CD8-positive, alpha-beta T cell (primary cell): ENCODE measurements at places on chromosomes 5 and 9.

DNA sequence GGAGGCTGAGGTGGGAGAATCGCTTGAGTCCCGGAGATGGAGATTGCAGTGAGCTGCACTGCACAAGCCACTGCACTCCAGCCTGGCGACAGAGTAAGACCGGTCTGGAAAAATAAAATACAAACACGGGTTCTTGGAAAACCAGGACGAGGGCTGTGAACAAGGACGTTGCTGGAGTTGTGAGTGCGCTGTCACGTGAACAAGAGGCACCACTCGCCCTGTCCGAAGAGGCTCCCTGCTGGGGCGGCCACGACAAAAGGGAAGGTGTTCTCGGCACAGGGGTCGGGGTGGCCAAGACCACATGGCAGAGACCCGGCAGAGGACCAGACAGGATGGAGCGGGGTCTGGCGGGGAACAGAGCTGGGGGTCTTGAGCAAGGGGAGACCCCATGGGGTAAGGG, 30.6 kb upstream of the UBAC1 start:
- DNase-seq = no peak

DNA sequence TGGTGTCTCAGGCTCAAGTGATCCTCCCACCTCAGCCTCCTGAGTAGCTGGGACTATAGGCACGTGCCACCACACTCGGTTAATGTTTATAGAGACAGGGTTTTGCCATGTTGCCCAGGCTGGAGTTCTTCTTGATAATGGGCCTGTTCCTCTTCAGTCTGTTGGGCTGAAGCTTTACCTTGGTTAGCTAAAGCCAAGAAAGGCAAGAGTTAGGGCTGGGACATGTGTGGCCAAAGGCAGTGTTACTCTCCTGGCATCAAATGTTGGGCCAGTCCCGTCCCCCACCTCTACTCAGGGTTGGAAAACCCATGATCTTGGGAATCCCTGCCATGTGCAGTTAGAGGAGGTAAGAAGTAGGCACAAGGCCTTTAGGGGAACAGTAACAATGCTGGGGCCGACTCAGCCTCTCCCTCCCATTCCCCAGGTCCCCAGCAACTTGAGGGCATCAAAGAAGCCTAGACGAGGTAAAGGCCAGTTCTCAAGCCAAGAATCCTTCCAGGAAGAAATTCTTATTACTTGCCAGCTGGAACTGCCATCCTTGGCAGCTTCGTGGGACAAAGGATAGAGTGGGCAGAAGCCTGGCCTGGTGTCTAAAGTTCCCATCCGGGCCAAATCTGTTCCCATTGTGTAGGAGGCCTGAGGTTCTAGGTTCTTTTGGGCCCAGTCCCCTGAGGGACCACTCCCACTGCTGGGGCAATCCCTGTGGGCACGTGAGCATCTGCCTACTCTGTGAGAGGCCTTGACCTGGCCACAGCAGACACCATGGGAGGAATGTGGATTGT, 4.5 kb downstream of the EGR1 start:
- no peak for DNase-seq

- DNase-seq = no peak
Observed at GRCh38 chr5:107277485-107278125, 393.1 kb downstream of the EFNA5 start.

- no peak for DNase-seq
Observed at GRCh38 chr5:158409507-158409906, 550.6 kb upstream of the CLINT1 start.

DNA sequence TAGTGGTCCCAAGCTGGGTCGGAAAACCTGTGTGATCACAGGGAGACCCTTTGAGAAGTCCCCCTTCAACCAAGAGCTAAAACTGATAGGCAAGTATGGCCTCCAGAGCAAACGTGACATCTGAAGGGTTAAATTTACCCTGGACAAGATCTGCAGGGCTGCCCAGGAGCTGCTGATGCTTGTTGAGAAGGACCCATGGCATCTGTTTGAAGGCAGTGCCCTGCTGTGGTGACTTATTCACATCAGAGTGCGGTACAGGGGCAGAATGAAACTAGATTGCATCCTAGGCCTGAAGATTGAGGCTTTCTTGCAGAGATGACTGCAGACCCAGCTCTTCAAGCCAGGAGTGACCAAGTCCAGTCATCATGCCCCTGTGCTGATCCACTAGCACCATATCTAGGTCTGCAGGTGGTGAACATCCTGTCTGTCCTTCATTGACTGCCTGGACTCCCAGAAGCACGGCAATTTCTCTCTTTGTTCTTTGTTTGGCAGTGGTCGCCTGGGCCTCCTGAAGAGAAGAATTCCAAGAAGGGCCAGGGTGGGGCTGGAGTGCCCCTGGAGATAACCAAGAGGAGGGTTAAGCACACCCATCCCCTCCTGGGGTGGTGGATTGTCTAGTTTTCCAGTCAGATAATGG, 25.7 kb upstream of the CHD1 start:
- DNase-seq = no peak

DNA sequence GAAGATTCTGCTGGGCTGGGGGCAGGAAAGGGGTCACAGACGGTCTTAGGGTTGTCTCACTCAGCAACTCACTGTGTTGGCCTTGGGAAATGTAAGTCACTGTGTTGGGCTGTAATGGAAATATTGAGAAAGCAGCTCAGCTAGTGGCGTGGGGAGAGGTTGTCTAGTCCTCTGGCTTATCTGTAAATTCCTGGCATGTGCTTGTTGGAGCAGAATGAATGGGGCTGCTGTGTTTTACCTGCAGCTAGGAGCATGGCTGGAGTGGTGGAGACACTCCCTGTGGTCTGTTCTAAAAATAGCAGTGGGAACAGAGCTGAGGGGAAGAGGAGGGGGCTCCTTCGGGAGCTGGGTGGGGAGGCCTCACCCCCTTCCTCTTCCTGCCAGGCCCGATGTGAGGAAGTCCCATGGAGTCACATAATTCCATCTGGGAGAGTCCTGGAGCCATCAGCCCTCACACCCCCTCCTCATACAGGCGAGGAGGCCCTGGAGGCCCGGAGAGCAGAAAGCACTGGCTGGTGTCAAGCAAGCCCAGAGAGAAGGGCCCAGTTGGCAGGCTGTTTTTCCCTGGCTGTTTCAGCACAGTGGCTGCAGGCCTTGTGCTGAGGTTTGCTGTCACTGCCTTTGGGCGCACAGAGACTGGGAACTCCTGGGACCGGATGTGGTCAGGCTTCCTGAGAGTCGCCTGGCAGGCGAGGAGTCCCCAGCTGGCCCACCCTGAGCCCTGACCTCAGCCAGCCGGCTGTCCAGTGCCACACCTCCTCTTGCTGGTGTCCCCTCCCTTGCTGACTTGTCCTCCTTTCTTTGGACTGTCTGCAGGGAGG, 84.9 kb downstream of the RGS3 start:
- DNase-seq = no peak
